ENCODE measurements at places on chromosomes 7 and 10.

DNA sequence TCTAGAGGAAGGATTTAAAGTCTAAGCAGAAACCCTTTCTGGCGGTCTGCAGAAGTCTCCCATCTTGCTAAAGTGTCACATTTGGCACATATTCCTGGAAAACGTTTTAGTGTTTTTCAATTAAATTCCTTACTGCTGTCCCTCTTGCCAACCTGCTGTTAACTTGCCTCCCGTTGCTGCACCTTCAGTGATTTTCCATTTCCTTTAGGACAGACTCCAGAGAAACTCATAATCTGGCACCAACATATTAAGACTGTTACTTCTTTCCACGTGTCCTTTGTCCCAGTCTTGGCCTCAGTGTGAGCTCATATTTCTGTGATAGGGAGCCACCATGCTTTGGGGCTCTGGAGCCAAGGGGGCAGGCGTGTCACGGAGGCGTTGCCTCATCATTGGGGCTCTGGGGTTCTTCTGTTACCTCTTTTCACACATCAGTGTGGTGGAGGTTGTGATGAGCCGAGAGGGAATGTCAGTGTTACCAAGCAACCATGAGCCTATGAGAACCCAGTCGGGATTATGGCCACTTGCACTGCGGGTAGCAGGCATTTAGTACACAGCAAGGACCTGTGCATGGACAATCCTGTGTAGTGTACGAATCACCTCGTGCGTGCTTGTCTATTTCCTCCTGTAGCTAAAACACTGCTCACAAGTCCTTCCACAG lies 26.0 kb upstream of the ZNF32 start:
- no peak for DNase-seq

DNA sequence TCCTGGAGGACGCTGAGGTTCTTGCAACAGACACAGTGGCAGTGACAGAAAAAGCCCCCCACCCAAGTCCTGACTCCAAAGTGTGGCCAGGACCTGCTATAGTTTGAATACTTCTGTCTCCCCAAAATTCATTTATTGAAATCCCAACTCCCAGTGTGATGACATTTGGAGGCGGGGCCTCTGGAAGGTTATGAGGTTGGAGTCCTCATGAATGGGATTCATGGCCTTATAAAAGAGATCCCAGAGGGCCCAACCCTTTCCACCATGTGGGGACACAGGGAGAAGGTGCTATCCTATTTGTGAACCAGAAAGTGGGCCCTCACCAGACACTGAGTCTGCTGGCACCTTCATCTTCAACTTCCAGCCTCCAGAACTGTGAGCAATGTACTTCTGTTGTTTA lies 18.3 kb downstream of the ANXA11 start:
- DNase-seq = no peak

- DNase-seq = no peak
Measured at GRCh38 chr7:36984710-36985312, 260.5 kb upstream of the AOAH start.

DNA sequence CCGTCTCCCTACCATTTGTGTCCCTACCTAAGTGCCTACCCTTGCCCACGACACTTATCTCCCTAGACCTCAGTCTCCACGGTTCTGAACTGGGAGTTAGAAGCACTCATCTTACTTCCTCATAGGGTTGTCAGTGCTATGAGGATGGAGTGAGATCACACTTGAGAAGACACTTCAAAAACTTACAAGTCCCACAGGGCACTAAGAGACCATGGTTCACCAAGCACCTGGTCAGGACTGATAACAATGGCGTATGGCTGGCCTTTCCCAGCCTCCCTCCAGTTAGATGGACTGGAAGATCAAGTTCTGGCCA lies 43.2 kb downstream of the KCNMA1 start:
- no peak for DNase-seq

- no peak for DNase-seq
Measured at GRCh38 chr10:119620241-119621077, 23.7 kb upstream of the TIAL1 start.

GRCh38 chr7:69868921-69869320 lies 270.6 kb downstream of the AUTS2 start:
- DNase-seq = no peak

DNA sequence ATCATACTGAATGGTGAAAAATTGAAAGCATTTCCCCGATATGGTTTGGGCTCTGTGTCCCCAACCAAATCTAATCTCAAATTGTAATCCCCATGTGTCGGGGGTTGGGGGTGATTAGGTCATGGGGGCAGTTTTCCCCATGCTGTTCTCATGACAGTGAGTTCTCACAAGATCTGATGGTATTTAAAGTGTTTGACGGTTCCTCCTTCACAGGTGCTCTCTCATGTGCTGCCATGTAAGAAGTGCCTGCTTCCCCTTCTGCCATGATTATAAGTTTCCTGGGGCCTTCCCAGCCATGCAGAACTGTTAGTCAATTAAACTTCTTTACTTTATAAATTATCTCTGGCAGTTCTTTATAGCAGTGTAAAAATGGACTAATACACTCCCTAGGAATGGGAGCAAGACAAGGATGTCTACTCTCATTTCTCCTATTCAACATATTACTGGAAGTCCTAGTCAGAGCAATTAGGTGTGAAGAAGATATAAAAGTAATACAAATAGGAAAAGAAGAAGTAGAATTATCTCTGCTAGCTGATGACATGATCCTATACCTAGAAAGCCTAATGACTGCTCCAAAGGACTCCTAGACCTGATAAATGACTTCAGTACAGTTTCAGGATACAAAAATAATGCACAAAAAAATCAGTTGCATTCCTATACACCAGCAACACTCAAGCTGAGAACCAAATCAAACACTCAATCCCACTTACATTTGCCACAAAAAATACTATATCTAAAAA lies 260.6 kb downstream of the RNLS start:
- DNase-seq = no peak

DNA sequence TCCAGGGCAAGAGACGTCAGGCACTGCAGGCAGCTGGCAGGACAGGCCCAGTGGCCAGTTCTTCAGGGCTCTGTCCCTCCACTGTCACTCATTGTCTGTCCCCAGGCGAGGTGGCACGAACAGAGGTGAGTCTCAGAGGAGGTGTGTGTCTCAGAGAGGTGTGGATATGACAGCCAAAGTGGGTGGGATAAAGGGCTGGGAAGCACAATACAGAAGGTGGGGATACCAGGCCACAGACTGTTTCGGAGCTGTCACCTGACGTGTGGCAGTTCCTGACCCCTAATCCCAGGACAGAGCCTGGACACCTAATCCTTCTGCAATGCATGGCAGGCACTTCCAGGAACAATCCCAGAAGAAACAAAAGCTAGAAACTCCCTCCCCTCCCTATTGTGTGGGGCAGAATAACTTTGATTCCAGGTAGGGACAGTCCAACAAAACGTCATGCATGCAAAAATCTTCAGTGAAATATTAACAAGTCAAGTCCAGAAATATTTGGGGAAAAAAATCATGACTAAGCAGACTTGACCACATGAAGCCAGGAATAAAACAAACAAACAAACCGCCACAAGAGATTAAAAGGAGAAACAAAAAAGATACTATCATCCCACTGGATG lies 11.6 kb downstream of the KLRG2 start:
- no peak for DNase-seq

GRCh38 chr10:80104066-80104926 lies 25.8 kb downstream of the TMEM254 start:
- DNase-seq = no peak

DNA sequence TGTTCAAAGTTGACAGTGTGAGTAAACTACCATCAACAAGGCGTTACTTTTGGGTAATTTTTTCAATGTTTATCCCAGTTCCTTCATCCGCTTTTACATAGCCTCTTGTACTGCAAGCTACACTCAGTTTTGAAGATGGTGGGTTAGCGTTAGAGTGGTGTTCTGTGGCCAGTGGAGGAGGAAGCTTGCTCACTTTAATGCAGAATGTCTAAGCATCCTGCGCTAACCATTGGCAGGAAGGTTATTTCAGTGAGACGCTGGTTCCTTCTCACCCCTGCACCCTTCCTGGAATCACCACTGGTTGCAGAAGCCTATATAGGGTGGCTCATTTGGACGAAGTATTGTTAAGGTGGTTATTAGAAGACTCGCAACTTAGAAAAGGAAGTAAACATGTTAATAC lies 159.1 kb downstream of the CELF2 start:
- DNase-seq = no peak

DNA sequence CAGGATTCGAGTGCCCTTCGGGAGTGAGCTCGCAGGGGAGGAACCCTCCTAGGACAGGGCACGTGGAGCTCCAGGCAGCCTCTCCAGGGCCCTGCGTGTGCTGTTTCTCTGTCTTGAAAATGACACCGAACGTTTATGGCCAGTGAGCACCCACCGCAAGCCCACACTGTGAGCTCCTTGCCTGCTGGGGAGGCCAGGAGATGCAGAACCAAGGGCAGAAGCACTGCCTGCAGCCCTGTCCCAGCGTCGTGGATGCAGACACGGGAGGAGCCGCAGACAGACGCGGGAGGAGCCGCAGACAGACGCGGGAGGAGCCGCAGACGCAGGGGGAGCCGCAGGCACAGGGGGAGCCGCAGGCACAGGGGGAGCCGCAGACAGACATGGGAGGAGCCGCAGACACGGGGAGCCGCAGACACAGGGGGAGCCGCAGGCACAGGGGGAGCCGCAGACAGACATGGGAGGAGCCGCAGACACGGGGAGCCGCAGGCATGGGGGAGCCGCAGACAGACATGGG lies 314.4 kb downstream of the PTPRN2 start:
- no peak for DNase-seq

GRCh38 chr10:9545073-9545472 lies 1472.6 kb upstream of the CELF2 start:
- no peak for DNase-seq

DNA sequence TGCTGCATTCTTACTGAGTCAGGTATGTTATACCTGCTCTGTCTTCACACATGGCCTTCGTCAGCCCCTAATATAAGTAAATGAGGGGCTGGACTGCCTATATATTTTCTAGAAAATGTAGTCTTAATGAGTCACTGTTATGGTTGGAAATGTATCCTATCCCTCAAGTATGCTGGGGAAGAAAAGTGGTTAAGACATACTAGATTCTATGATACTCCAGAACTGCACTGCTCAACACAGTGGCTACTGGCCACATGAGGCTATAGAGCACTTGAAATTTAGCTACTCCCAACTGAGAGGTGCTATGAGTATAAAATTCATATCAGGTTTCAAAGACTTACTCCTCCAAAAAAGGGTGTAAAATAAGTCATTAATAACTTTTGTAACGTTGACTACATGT lies 104.3 kb upstream of the STEAP1B start:
- DNase-seq = no peak

DNA sequence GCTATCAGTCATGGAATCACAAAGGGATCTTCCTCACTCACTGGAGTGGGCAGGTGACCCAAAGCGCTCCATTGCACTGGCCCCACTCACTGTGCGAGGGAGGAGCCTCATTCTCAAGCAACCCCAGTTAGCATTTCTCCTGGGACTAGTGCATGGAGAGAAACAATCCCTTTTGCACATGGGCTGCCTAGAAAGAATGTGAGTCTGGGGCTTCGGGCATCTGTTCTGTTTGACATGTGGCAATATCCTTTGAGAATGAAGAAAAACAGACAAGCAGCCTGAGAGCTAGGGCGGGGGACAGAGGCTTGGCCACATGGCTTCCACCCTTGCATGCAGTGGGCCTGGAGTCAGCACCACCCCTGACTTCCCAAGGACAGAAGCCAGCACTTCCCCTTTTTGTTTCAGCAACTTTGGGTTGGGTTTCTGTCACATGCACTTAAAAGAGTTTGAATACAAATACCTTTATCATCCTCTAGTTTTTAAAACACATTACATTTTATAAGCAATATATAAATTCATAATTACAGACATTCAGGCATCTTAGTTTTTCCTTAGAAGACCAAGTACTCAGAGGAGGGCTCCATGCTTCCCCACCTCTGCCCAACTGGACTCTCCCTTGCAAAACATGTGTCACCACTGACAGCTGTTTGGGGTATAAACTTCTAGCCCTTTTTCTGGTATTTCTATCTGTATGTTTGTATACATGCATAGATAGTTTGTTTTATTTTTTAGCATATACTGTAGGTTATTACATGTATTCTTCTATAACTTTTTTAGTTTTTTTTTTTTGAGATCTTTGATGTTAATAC lies 73.8 kb downstream of the RBM20 start:
- DNase-seq = no peak

DNA sequence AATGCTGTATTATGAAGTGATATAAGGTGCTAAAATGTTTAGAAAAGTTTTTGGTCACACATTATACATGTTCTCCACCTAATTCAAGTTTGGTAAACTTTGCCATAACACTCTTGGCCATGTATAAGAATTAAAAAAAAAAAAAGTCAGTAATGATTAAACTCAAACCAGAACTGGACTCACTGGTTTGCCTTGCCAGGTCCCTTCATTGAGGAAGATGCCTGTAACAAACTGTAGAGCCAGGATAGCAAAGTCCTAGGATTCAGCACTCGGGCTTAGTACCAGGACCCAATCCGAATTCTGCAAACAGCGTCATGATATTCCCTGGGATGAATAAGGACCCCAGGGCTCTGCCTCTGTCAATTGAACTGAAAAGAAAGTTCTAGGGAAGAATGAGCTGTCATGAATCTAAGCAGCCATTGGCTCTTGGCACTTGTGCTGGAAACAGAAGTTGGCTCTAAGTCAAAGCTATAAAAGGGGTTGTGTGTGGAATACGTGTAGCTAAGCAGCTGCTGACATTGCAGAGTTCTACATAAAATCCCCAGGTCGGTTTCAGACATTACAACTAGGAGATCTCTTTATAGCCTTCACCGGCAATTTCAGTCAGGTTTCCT lies 216.9 kb downstream of the C7orf25 start:
- no peak for DNase-seq

DNA sequence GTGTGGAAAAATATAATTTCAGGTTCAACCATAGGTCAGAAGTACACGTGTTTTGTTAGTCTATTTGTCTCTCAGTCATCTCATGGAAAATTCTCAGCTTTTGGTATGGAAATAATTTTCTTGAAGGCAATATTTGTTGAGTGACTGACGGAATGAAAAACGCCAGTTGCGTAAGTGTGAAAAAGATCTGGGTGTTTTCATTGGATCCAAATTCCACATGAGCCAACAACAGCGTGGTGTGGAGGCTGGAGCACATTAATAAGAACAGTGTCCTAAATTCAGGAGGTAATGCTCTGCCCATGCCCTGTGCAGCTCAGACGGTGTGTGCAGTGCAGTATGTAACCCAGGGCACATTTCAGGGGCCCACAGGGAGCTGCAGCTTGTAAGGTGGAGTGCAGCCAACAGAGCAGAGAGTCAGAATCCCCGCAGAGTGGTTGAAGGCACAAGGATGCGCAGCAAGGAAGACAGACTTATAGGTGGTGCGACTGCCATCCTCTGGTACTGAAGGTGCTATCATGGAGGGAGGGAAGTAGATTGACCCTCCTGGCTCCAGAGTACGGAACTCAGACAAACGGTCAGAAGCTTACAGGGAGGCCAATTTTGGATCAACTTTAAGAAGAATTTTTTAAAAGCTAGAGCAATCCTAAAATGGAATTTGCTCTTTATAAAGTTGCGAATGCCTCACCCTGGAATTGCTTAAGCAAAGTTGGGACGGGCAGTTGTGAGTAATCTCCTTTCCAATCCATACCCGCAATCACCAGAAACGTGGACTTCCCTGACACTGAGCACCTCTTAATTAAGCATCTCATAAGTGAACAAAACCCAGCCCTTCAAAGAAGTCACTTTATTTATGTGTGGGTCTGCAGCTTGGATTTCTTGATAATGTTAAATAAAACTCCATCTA lies 38.0 kb downstream of the EGFR start:
- DNase-seq = no peak

Measured in stimulated activated CD8-positive, alpha-beta memory T cell treated with anti-CD3 and anti-CD28 coated beads, Interleukin-12 subunit alpha, Interleukin-12 subunit beta, amount 100 ng/mL, for 4 hours (primary cell).